ENCODE measurements at places on chromosomes 3 and 15.

DNA sequence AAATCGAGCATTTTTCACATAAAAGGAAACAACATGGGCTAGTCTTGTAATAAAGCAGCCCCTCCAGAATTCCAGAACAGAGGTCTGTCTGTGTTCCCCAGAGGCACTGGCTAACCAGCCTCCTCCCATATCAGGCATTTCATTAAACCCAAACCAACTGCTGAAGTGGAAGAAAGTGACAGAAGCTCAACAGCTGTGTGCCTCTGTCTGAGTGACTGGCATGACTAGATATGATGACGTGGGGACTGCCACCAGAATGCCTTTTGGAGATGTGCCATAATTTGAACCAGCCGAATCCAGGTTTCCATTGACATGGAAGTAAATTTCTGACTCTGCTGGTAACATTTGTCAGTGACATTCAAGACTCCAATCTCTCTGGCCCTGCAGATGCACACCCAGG is 8.7 kb downstream of the LIMD1 start:
- no peak for DNase-seq

GRCh38 chr3:123444023-123444422 is 4.9 kb downstream of the ADCY5 start:
- DNase-seq = no peak

GRCh38 chr3:160448845-160449635 is 546 bp downstream of the TRIM59 start:
- DNase-seq = no peak

GRCh38 chr3:122858373-122858772 is 63.5 kb downstream of the SLC49A4 start:
- peak; percentile 3 for DNase-seq

- DNase-seq = no peak
These were observed 32.4 kb upstream of the NMNAT3 start for GRCh38 chr3:139710212-139710611.

DNA sequence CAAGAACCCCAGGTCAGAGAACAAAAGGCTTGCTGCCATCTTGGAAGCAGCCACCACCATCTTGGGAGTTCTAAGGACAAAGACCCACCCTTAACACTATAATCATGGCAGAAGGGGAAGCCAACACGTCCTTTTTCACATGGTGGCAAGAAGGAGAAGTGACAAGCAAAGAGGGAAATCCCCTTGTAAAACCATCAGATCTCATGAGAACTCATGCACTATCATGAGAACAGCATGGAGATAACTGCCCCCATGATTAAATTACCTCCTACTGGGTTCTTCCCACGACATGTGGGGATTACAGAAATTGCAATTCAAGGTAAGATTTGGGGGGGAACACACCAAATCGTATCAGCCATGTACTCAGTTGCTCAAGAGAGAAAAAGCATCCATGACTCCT is 21.1 kb upstream of the GBE1 start:
- no peak for DNase-seq

GRCh38 chr3:50617096-50617791 is at the start of gene MAPKAPK3:
Gene MAPKAPK3 (plus strand): TSS chr3:50617151. CDS start chr3:50617566, 415 bp downstream.
- no peak for DNase-seq

DNA sequence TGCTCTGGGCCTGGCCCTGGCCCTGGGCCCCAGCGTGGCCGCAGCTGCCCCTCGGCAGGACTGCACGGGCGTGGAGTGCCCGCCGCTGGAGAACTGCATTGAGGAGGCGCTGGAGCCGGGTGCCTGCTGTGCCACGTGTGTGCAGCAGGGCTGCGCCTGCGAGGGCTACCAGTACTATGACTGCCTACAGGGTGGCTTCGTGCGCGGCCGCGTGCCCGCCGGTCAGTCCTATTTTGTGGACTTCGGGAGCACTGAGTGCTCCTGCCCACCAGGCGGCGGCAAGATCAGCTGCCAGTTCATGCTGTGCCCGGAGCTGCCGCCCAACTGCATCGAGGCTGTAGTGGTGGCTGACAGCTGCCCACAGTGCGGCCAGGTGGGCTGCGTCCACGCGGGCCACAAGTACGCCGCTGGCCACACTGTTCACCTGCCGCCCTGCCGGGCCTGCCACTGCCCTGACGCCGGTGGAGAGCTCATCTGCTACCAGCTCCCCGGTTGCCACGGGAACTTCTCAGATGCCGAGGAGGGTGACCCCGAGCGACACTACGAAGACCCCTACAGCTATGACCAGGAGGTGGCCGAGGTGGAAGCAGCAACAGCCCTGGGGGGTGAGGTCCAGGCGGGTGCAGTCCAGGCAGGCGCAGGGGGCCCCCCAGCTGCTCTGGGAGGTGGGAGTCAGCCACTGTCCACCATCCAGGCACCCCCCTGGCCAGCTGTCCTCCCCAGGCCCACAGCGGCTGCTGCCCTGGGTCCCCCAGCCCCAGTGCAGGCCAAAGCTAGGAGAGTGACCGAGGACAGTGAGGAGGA is 21.7 kb downstream of the FBLN2 start:
- no peak for DNase-seq

DNA sequence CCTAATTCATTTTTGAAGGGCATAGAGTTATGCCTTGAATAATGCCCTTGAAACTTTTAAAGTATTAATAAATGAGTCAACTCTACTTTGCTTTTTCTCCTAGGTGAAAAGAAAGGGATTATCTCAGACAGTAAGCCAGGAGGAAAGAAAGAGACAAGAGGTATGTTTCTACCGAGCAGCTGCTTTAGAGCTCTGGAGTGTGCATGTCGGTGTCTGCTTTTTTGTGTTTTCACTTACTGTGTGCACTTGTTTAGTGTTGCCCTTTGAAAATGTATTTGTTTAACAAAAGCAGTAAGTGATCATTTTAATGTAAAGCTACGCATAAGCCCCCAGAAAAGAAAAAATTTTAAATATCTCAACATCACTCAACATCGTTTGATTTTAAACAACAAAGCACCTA is 28.1 kb downstream of the ARHGEF26 start:
- no peak for DNase-seq

DNA sequence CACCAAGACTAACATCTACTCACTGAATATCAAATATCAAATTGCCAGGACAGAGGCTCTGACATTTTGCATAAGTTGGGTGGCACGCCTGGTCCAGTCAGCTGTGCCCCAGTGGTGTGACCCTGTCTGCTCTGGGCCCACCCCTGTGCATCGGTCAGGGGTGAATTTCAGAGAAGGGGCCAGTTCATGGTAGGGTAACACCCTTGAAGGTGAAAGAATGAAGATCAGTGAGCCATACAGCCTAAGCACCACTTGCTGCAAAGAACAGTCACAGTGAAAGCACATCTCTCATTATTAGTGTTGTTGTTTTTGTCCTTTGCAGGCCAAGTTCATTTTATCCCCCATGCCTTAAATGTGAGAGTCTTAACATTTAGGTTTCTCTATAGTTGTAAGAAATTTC is 86.8 kb downstream of the MYRIP start:
- DNase-seq = no peak

DNA sequence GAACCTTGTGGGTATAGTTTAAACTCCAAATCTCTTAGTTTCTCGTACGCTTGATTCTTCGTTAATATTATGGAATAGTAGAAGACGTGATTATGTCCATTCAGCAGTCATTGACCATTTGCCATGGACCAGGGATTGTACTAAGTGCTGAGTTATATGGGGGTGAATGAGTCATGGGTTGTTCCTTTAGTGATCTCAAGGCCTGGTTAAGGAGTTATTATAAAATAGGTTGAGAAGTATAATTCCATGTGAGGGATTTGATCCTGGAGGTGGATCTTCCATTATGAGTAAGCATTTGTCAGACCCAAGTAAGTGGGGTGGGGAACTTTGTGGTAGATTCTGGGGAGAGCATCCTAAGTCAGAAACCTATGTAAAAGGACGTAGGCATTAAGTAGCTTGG is 15.4 kb downstream of the NR2C2 start:
- DNase-seq = peak; percentile 35

GRCh38 chr3:28726840-28727239 is 378.2 kb upstream of the AZI2 start:
- DNase-seq = no peak

- no peak for DNase-seq
These were observed 6.9 kb downstream of the CMTM7 start for GRCh38 chr3:32398531-32398930.

- DNase-seq = no peak
These were observed 241.6 kb upstream of the COL8A1 start for GRCh38 chr3:99396651-99397275.

DNA sequence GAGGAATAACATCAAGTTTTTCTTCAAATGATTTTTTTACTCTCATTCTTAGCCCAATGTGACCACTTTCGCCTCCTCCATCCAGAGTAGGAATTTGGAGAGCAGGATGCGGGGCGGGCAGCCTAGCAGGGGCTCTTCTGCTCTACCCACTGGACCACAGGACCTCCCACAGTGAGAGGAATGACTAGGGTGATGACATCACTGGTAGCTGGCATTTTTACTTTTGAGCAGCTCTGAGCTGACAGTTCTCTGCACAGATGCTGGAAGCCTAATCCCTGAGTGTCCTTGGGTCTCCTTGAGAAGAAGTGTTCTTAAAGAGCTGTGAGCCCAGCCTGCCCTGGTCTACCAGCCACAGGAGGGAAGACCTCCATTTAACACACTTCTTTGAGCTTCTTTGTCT is 1.4 kb upstream of the HCN4 start:
- DNase-seq = no peak

DNA sequence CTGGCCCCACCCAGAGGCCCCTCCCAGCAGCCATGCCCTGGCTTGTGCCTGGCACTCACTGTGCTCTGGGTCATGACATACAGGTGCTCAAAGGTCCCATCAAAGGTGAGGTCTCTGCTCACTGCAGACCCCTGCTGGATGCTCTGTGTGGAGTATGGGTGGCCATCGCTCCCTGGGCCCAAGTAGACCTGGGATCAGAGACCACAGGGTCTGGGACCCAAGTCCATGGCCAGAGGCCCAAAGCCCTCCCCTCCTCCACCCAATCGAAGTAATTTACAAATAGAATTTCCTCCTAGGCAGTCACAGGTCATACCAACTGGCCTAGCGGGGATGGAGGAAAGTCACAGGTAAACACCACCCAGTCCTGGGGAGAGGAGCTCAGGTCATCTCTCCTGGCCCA is 7.6 kb downstream of the PLXNB1 start:
- DNase-seq = no peak

GRCh38 chr3:15519096-15519495 is 2.4 kb downstream of the COLQ start:
- DNase-seq = no peak

DNA sequence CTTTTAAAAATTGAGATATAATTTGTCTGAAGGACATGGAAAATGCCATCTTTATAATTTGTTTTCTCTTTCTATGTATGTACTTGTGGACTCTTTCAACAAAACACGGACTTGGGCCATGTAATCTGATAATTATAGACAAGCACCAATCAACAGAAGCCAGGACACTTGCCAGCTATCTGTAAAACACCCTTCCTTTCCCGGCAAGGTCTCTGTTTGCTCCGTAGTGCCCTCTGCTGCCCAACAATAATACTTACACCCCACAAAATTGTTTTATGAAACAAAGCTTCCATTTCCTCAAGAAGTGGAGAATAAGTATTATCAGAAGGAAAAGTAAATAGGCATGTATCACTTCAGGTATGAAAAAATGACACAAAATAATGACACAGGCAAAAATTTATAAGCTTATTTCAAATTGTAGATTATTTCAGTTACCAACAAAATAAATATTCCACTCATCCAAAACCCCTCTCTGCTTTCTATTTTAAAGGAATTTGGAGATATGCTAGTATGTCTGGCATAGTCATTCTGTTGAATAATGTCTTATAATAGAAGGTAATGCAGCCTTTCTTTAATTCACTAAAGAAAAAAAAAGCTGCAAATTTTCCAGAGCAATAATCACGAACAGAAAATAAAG is 32.8 kb downstream of the MYH15 start:
- DNase-seq = no peak

DNA sequence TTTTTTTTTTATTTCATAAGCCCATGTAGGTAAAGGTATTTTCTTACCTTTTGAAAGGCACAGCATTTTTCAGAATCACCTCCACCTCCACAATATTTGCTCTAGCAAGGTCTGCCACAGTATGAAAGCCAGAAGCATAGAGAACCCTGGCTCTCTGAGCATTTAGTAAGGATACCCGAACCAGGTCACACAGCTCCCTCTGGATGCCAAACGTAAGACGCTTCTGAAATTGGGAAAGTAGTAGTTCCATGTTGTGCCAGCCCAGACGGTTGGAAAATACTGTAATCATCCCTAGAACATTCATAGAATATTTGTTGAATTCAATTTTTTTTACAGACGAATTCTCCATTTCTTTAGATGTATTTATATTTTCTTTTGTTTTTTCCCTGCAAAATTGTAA is 52.4 kb downstream of the POLQ start:
- no peak for DNase-seq

Data from non-pigmented ciliary epithelial cell (primary cell).